ENCODE measurements at places on chromosomes 16 and 17. TPM values are rescaled to one million over a fixed set of nuclear protein-coding genes. Genes with fewer than 3 reads are reported as not detected.

DNA sequence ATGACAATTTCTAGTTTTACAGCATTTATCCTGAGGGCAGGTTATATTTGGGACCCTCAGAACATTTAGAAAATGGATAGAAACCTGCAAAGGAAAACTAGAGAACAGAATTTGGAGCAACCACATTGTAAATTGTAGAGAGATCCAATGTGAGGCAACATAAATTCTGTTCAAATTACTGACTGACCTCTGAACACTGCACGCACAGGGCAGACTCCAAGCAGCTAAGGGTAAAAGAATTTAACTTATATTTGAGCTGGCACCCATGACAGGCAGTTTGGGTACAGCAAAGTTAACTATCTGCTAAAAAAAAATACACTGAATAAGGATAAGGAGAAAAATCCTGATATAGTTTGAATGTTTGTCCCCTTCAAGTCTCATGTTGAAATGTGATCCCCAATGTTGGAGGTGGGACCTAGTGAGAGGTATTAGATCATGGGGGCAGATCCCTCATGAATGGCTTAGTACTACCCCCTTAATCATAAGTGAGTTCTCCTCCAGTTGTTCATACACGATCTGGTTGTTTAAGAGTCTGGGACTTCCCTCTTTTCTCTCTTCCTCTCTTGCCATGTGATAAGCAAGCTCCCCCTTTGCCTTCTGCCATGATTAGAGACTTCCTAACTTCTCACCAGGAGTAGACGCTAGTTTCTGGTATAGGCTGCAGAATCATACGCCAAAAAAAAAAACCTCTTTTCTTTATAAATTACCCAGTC lies 75.7 kb downstream of the FBXL20 start:
- no peak for DNase-seq

DNA sequence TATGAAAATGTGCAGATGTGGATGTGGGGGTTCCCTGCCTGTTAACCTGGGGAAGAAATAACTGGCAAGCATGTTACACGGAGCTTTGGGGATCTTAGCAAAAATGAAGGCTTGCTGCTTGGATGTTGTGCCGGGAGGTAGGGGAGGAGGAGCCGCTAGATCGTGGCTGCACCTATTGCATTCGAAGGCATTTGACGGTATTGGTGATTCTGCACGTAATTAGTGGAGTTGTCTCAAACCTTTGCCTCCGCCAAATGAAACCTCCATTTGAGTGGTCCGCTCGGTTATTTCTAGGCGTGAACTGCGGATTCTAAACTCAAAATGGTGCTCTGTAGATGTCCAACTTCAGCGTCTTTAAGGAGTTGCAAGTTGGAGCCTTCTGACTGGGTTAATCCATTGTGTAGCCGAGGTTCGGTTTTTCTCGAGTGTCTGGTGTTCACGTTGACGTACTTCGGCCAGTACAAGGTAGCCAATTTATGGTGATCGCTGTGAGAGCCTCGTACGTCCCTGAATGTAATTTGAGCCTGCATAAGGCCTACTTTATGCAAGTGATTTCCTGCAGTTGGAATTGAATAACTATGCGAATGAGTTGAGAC lies 1.5 kb downstream of the TNRC6C start:
- no peak for DNase-seq

ZNF276 gene
- 31.6 TPM for total RNA-seq

- no peak for DNase-seq
Observed at GRCh38 chr17:35082073-35082657, 18.7 kb upstream of the RFFL start.

DNA sequence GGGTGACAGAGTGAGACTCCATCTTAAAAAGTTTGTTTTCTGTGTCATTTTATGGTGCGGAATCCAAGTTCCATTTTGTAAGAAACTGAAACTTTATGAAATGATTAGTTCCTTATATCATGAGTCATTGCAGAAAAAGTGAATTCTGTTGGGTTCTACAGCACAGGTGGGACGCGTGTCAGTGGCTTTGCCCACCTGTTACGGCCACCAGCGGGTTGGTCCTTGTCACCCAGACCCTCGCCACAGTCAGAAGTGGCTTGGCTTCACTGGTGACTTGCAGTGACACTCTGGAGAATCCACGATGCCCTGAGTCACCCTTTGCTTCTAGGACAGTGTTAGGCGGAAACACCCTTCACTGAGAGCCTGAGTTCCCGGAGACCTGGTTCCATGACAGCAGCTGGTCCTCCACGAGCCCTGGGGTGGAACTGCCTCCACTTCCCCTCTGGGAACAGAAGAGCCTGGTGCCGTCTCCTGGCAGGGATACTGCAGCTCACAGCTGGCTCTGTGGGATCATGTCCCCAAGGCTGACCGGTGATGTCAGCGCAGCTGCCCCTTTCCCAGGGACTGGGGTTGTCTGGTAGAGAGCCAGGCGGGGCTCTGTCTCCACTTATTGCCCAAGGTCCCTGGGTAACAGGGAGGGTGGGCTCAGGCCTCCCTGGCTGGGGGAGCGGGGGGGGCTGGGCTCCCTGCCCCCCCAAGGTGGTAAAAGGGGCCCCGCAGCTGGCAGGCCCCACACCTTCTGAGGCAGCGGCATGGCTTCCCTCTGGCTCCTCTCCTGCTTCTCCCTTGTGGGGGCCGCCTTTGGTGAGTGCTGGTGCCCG lies at the start of gene CTRB1:
TSS of gene CTRB1 (plus strand) at position 733 of the 821 bp plus-strand sequence. CDS start at position 753, 20 bp downstream.
- no peak for DNase-seq

Data from neural crest cell (in vitro differentiated cells).